ENCODE measurements at places on chromosomes 4 and X. TPM values are rescaled to one million over a fixed set of nuclear protein-coding genes. Genes with fewer than 3 reads are reported as not detected.

DNA sequence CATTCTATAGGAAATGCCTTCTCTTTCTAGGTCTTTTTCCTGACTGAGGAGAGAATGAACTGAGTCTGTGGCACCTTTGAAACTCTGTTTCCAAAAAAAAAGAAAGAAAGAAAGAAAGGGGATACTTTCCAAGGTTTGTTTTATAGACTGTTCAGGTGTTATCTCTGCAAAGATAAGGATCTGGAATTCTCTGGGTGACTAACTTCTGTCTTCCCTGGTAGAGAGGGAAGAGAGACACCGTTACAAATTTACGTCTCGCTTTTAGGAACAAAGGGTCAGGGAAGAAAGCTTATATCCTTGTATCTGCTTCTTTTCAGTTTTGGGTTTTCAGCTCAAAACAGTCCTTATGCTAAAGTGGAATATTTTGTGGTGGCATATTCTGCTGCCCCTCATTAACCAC is 314.1 kb downstream of the RAPGEF2 start:
- DNase-seq: no peak
- H3K4me1 ChIP-seq: no peaks in the 10 kb centered on the region
- H3K4me3 ChIP-seq: no peak overlapping the region
- no peaks in the 10 kb centered on the region for H3K36me3 ChIP-seq
- H3K27me3 ChIP-seq: no peaks in the 10 kb centered on the region
- H3K27ac ChIP-seq: no peak overlapping the region

DNA sequence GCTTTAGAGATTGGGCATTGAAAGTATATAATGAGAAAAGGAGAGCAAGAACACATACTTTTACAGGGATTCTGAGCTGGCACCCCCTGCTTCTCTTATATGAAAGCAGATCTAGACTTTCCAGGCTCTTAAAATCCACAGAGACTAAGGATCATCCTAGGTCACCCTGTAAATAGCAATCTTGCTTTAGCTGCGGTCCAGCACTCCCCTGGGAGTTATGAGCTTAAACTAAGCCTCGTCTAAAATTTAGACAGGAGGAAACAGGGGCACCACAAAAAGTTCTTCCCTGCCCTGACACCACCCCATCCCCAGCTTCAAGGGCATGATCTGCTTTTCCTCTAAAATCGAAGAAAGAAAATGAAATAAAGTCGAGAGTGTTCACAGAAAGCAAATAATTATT is 143.3 kb upstream of the KCNIP4 start:
- DNase-seq: no peak
- H3K36me3 ChIP-seq: no peaks in the 10 kb centered on the region
- no peaks in the 10 kb centered on the region for H3K27me3 ChIP-seq
- no peak overlapping the region for H3K4me3 ChIP-seq
- no peaks in the 10 kb centered on the region for H3K4me1 ChIP-seq

DNA sequence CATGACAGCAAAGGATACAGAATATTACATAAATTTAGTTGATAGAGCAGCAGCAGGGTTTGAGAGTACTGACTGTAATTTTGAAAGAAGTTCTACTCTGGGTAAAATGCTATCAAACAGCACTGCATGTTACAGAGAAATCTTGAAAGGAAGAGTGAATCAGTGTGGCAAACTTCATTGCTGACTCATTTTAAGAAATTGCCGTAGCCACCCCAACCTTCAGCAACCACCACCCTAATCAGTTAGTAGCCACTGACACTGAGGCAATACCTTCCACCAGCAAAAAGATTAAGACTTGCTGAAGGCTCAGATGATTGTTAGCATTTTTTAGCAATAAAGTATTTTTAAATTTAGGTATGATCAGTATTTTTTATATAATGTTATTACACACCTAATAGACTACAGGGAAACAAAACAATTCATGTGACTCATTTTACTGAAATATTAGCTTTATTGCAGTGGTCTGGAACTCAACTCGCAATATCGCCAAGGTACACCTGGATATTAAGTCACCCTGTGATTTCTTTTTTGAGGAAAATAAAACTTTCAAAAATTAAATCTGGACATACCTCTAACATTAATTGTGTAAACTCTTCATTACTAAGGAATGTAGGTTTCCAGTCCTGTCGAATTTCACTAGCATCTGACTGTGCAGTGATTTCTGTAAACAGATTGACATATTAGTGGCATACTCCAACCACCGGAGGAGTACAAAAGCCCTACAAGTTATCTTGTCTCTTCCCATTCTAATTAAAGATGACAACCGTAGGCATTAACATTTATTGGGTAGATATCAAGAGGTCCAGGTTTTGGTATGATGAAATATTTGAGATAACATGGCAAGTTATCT is 71.1 kb downstream of the CLOCK start:
- H3K4me1 ChIP-seq: no peaks in the 10 kb centered on the region
- no peak for DNase-seq
- no peak overlapping the region for H3K27ac ChIP-seq
- H3K4me3 ChIP-seq: no peak overlapping the region
- H3K27me3 ChIP-seq: no peaks in the 10 kb centered on the region

GRCh38 chr4:149047368-149047767 is 605.2 kb upstream of the NR3C2 start:
- H3K27me3 ChIP-seq: no peaks in the 10 kb centered on the region
- no peak overlapping the region for H3K27ac ChIP-seq
- H3K36me3 ChIP-seq: no peaks in the 10 kb centered on the region
- H3K4me1 ChIP-seq: no peaks in the 10 kb centered on the region
- no peak overlapping the region for H3K4me3 ChIP-seq

GRCh38 chr4:189294574-189294973 is 646.1 kb upstream of the FRG1 start:
- no peaks in the 10 kb centered on the region for H3K4me1 ChIP-seq
- no peaks in the 10 kb centered on the region for H3K36me3 ChIP-seq
- no peak for DNase-seq
- H3K4me3 ChIP-seq: no peak overlapping the region
- no peaks in the 10 kb centered on the region for H3K27me3 ChIP-seq
- no peak overlapping the region for H3K27ac ChIP-seq

DNA sequence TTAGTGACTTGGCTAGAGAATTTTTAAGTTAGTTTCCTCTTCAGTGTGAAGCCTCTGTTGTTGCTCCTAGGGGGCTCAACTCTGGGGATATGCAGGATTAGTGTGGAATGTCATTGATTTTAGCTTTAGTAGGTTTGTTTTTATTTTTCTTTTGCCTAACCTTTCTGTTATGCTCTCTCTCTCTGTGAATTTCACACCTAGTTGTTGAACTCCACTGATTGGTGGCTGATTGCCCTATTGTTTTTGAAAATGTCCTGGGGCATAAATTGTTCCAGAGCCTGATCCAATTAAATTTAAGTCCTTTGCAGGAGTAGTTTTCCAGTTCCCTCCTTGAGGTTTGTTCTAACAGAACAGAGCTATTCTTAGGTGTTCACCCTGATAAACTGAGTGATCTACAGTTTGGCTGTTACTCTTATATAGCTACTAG is 393.3 kb upstream of the CTSO start:
- no peak overlapping the region for H3K4me3 ChIP-seq
- H3K27me3 ChIP-seq: no peaks in the 10 kb centered on the region
- no peaks in the 10 kb centered on the region for H3K4me1 ChIP-seq
- no peak overlapping the region for H3K27ac ChIP-seq
- DNase-seq: no peak

DNA sequence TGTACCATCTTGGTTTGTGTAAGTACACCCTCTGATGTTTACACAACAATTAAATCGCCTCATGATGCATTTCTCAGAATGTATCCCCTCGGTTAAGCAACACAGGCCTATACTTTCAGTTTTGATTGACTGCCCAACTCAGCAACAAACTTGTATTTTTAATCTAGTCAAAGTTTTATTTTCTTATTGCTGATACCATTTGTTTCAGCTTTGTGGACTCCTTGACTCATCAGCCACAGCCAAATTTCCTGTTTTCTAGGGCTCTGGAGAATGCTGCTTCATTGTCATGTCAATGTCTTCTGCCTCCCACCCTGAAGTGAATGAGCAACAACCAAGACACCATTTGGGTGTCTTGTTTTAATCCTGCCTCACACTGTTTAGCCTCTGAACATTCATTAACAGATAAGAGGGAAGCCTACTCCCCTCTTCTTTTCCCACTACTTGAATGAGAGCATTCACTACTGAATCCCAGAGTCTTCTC is 14.0 kb downstream of the BBS12 start:
- DNase-seq: no peak
- H3K4me1 ChIP-seq: no peaks in the 10 kb centered on the region
- H3K36me3 ChIP-seq: peaks cover 10% of the 10 kb centered on the region
- H3K4me3 ChIP-seq: no peak overlapping the region

- H3K27ac ChIP-seq: no peak overlapping the region
- H3K27me3 ChIP-seq: no peaks in the 10 kb centered on the region
- H3K4me1 ChIP-seq: no peaks in the 10 kb centered on the region
- H3K36me3 ChIP-seq: peaks cover 12% of the 10 kb centered on the region
Measured at GRCh38 chr4:26406346-26406975, 83.8 kb downstream of the CCKAR start.

GRCh38 chr4:36716874-36717273 is 435.5 kb downstream of the DTHD1 start:
- DNase-seq: no peak
- no peak overlapping the region for H3K27ac ChIP-seq
- no peaks in the 10 kb centered on the region for H3K36me3 ChIP-seq
- no peaks in the 10 kb centered on the region for H3K4me1 ChIP-seq

- no peak for DNase-seq
- H3K4me3 ChIP-seq: no peak overlapping the region
- no peaks in the 10 kb centered on the region for H3K36me3 ChIP-seq
Measured at GRCh38 chr4:108205859-108206258, 37.1 kb upstream of the LEF1 start.

The PAPSS1 gene
- 6.6 TPM for total RNA-seq

The SPOCK3 gene
- total RNA-seq: not detected

DNA sequence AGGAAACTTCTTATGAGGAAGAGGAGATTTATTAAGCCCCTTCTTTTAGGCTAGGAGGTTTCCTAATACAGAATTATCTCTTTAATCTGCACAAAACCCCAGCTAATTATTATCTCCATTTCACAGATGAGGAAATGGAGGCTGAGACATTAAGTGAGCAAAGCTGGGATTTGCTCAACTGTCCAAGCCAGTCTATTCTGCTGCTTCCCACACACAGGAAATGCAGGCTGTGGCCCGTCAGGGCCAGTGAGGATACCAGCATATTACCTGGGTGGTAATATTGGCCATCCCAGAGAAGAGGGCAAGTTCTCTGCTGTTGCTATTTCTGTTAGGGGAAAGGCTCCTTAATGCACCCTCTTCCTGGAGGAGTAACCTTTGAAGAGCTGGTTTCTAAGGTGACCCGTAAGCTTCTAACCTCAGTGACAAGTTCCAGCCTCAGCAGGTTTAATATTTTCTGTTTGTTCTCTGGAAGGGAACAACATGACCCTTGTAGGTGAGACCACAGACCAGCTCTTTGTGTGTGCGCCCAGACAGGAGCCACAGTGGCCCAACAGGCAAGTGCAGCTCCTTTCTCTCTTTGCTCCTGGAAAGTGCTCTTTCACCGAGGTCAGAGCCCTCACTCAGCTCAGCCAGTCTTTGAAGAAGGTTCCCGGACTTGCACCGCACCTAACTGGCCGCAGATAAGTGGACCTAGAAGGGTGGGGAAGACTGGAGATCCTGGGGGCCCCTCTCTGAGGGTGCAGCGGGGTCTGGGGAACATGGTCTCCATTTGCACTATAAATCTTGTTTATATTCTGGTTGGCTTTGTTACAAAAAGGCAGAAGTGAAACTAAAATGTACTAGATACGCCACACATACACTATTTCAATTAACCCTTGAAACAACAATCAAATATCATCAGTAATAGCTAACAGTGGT is 35.5 kb downstream of the TBC1D9 start:
- H3K27me3 ChIP-seq: no peaks in the 10 kb centered on the region
- H3K36me3 ChIP-seq: no peaks in the 10 kb centered on the region
- peaks cover 9% of the 10 kb centered on the region for H3K4me1 ChIP-seq

The PPA2 gene
- 46.1 TPM for total RNA-seq

The HPGD gene
- 9.3 TPM for total RNA-seq

The MAGEE2 gene
- not detected for total RNA-seq

GRCh38 chr4:44532851-44533250 is 84.2 kb upstream of the KCTD8 start:
- H3K36me3 ChIP-seq: no peaks in the 10 kb centered on the region
- DNase-seq: no peak
- H3K27ac ChIP-seq: no peak overlapping the region
- H3K27me3 ChIP-seq: no peaks in the 10 kb centered on the region

GRCh38 chrX:37854748-37855147 is 7.4 kb upstream of the DYNLT3 start:
- no peaks in the 10 kb centered on the region for H3K36me3 ChIP-seq
- H3K4me3 ChIP-seq: no peak overlapping the region
- H3K27ac ChIP-seq: no peak overlapping the region

DNA sequence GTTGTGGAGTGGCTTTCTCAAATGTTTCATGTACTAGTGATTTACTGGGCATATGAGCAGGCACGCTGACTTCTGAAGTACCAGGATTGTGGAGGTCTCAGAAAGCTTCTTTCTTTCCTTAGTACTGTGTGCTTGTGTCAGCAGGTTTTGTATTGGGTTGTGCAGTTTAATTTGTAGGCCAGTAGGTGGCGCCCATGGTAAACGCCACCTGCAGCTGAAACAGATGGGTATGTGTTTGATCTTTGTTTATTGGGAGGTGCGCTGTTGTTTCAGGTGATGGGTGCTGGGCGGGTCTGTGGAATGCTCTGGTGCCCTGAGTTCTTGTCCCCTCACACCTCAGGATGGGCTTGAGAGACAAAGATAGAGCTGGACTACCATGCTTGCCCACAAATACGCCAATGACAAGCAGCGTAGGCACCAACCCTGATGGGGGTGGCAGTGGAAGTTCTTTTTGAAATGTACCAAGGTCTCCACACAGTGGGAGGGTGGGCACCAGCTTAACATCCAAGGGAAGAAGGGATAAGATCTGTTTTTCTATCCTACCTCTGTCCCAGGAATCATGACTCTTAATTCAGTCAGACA is 141.5 kb downstream of the RPS6KA6 start:
- H3K27me3 ChIP-seq: no peaks in the 10 kb centered on the region
- peak; percentile 22 for DNase-seq
- no peaks in the 10 kb centered on the region for H3K4me1 ChIP-seq

The ACOT9 gene
- 16.2 TPM for total RNA-seq

The TCEANC gene
- total RNA-seq: 6.5 TPM

DNA sequence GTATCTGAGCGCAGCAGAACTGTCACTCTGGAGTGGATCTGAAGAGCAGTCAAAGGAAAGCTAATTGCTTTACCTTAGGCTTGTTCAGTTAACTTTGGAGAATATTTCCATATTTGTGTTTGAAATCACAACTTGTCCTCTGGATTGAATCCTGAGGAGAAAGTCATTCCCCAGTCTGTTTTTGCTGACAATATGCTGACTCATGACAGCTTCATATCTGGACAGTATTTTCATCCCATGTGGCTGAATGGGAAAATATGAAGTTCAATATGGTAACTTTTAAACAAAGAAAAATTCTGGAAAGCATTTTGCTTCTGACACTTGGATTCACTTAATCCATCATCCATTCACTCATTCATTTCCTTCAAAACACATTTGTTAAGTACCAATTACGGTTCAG is 46.3 kb upstream of the MAGEC3 start:
- no peaks in the 10 kb centered on the region for H3K27me3 ChIP-seq
- DNase-seq: no peak
- no peaks in the 10 kb centered on the region for H3K4me1 ChIP-seq
- H3K4me3 ChIP-seq: no peak overlapping the region
- H3K27ac ChIP-seq: no peak overlapping the region
